ENCODE measurements at places on chromosomes 3 and 15. TPM values are rescaled to one million over a fixed set of nuclear protein-coding genes. Genes with fewer than 3 reads are reported as not detected.

The C2CD4A gene
- polyA plus RNA-seq, result 0.10 TPM

DNA sequence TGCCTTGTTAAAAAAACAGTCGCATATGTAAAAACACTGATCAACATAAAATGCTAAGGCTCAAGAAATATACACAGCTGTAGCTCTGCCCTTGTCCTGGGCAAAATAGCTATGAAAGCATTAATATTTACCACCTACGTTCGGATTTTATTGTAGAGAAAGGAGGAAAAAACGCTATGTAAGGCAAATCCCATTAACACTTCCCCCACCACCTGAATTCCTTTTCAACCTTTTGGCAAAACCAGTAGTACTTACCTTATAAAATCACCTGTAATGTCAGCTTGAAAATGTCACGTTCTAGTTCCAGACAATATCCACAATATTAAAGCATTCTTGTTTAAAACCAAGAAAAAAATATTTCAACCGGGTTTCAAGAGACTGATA is 3.6 kb downstream of the TRA2B start:
- peak; percentile 16 for DNase-seq

DNA sequence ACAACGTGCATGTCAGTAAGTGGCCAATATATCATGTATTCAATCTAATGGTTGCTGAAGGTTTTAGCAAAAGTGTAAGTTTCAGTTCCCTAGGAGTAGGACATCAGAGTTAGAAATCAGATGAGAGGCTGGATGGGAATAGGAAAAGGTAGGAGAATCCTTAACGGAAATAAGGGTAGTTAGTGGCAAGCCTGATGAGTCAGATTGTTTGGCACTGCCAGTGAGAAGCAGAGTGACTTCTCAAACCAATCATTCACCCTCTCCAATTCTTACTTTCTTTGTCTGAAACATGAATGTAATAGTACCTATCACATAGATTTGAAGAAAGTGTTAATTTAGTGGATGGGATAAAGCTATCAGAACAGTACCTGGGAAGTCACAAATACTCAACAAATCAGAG is 894.0 kb downstream of the NTRK3 start:
- no peak for DNase-seq

The TEX55 gene
- not detected for polyA plus RNA-seq

- no peak for DNase-seq
Observed at GRCh38 chr3:18900994-18901393, 247.3 kb upstream of the KCNH8 start.

DNA sequence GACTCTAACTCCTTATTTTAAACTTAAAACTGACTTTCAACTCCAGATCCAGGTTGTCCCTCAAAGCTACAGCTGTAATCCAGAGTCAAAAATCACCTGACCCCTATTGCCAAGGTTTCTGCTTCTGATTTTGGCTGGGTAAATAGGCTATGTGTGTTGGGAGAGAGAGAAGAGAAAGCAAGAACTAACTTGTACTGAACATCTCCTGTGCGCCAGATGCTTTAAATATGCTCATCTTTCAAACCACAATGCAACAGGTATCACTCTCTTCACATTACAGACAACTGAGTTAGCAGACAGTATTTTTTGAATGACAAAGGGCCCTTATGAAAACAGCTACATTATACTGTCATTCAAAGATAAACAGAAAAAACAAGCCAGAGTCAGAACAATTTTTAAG is 7.0 kb downstream of the WWTR1 start:
- DNase-seq, result peak; percentile 37

The SLC9A9 gene
- 1.8 TPM for polyA plus RNA-seq

The BTD gene
- polyA plus RNA-seq, result 27.1 TPM

DNA sequence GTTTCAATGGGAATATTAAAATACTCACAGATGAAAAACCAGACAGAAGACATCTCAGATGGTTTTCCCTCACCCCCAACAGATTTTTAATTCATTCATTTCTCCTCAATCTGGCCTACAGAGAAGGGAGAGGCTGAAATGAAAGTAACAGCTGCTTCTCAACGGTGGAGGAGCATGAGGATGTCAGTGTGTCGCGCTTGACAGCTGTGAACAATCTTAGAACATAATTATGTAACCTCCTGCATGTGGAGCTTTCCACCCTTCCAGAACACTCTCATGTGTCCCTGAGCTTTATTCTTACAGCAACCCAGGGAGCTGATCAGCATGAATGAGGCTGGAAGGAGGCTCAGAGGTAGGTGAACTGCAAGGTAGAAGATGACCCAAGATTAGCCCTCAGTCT is 52.7 kb downstream of the MB21D2 start:
- no peak for DNase-seq

DNA sequence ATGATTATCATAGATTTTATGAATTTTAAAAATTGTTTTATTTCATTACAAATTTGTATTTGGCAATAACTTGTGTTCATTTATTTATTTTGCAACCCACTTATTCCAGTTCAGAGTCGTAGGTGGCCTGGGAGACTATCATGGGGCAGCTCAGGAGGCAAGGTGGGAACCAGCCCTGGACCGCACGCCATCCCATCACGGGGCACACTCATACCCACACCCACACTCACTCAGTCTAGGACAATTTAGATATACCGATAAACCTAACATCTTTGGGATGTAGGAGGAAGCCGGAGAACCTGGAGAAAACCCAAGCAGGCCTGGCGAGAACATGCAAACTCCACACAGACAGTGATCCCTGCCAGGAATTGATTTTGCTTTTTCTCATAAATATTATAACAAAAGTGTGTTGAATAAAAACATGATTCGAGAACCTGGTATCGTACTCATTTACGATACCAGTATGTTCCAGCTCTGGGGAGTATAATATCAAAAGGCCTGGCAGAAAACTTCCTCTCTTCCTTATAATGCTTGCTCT is 205.3 kb downstream of the NFKBIZ start:
- DNase-seq, result no peak

The TMEM42 gene
- 46.4 TPM for polyA plus RNA-seq

GRCh38 chr3:72482589-72483321 is 365.5 kb downstream of the SHQ1 start:
- peak; percentile 87 for DNase-seq

The TRIM42 gene
- polyA plus RNA-seq, result not detected

- DNase-seq, result no peak
Observed at GRCh38 chr3:196251918-196252317, 35.6 kb downstream of the SLC51A start.
